Hematopoietic multipotent progenitor cell treated with erythropoietin and hydrocortisone succinate and interleukin-3 and kit ligand, for 4 days (in vitro differentiated cells): ENCODE measurements at places on chromosomes 1 and 21.

GRCh38 chr1:13951793-13952751, 252.1 kb downstream of the PRDM2 start:
- DNase-seq: no peak

GRCh38 chr1:111827946-111828345, 72.2 kb downstream of the DDX20 start:
- DNase-seq: no peak

DNA sequence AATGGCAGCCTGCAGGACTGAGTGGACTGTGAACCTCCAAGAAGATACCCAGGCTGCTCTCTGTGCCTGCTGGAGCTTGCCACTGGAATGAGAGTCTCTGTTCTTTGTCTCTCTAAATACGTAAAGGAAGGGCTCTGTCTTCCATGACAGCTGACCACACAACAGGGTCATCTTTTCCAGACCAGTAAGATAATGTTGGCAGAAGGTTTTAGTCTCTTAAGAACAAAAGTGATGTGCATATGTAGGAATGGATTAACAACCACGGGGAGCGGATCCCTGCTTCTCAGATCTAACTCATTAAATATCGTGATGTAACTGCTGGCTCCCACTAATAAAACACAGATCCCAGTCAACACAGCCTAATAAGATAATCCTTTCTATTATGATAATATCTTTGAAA, 67.5 kb downstream of the MAP10 start:
- DNase-seq: no peak

DNA sequence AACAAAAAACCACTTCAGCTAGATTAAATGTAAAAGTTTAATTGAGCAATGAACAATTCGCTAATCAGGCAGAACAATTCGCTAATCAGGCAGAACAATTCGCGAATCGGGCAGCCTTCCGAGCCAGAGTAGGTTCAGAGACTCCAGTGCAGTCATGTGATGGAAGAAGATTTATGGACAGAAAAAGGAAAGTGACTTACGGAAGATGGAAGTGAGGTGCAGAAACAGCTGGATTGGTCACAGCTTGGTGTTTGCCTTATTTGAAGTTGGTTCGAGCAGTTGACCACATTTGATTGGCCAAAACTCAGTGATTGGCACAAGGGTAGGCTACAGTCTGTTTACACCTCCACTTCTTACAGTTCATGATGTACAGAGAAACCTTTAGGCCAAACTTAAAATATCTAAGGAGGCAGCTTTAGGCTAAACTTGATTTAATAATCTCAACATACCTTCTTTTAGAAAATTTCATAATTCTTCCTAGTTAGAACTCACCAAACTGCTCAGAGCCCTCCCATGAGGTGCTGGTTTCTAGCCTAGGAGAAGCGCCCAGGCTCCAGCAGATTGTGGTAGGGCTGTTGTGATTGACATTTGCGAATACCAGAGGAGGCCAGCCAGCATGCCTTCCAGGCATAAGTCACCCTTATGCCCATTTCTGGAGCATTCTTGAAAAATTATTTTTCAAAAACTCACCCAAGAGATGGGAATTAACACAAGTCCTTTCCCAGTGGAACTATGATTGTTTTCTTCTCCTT, 22.8 kb upstream of the KCNC4 start:
- no peak for DNase-seq

DNA sequence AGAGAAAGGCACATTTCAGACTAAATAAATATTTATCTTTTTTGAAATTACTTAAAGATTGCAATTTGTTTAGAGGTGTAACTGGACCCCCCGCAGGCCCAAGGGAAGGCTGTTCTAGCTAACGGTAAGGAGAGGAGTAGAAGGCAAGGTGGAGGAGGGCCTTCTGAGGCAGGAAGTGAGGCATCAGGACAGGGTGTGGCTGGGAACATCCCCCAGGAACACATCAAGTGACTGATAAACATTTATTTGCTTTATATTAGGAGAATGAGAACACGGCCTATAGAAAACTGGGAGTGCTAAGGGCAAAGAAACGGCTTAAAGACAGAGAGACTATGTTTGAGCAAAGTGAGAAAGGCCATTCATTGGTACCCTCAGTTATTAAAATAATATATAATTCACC, 23.2 kb downstream of the HIVEP3 start:
- DNase-seq: no peak

DNA sequence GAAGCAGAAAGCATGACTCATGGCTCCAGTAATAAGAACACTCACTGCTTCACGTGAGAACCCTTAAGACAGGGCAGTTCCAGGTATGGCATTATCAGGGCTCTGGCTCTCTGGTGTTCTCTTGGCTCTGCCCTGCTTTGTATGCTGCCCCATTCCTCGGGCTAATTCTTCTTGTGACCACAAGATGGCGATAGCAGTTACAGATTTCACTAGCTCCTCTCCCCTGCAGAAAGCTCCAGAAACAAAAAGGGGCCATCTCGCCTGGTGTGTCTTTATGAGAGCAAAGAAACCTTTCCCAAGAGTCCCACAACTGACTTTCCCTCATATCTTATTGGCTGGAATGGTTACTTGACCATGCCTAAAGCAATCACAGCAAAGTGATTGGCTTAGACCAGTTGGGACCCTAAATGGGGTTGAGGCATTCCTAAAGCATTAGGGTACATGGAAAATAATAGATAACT, 60.1 kb downstream of the F3 start:
- peak; percentile 84 for DNase-seq

- no peak for DNase-seq
These were observed 104.1 kb downstream of the DENND1B start for GRCh38 chr1:197671140-197671539.
